Activated CD4-positive, alpha-beta T cell treated with anti-CD3 and anti-CD28 coated beads, Interleukin-2, amount 50 U/mL, for 4 hours (primary cell): ENCODE measurements at places on chromosomes 4 and X.
A peak's percentile ranks its signal among the peaks of the same experiment; 100 is the strongest.

DNA sequence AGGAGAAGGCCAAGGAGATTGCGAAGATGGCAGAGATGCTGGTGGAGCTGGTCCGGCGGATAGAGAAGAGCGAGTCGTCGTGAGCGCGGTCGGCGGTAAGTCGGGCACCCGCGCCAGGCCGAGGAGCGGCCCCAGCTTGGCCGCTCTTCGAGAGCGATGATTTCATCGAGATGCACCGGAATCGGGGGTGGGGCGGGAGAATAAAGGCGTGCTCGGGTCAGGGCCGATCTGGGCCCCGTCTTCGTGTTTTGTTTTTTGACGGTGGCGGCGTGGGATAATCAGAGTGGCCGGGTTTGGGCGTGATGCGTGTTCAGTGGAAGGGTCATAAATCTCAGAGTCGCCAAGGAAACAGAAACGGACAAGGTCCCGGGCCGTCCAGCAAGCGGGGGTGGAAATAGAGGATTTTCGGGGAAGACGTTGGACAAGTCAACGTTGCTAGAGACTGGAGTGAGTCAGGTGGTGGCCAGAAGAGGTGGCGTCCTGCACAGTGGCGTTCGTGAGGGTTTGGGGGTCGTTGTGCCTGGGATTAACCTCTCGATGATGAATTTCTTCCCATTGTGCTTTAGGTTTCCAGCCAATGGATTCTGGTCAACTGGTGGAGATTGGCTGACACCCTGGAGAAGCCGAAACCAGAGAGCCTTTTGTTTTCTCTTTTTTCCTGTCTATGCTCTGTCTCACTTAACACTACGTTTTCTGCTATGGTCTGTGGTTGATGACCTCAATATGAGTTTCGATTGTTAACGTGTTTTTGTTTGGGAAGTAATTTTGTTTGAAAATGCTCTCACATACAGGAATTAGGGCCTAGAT, 882 bp downstream of the MRFAP1 start:
- DNase-seq, result peak; percentile 30

DNA sequence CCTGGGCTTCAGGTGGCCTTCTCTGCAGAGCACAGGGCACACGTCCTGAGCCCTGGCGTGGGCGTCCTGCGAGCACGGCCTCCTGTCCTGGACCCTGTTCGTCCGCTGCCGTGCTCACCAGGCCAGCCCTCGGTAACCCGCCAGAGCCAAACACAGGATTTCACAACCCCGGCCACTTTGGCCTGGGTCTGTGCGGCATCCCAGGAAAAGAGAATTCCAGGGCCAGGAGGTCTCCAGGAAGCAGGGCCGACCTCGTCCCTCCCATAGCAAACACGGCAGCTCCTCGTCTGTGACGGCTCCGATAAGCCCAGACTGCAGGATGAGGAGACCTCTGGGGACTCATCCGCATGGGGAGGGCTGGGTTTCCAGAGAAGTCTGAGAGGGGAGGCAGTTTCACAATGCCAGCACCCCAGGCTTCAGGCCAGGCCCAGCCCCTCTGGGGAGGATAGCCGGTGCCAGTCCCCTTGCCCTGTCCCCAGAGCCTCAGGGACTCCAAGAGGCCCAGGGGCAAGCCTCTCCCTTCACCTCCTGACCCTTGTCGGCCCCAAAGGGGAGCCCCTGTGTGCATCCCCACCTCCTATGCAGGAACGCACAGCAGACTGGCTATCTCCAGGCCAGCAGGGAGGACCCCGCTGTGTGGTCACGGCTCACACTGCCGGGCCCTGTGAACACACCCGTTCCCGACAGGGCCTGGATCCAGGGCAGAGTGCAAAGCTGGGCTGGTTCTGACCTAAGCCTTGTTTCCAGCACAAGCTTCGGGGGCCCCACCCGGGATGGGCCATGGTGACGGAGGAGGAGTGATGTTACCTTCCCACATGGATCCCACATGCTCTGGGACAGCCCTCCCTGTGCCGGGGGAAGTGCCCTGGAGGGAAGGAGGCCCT, 22.3 kb upstream of the HTRA3 start:
- no peak for DNase-seq

- no peak for DNase-seq
Measured at GRCh38 chr4:105569057-105569865, 16.8 kb downstream of the ARHGEF38 start.

DNA sequence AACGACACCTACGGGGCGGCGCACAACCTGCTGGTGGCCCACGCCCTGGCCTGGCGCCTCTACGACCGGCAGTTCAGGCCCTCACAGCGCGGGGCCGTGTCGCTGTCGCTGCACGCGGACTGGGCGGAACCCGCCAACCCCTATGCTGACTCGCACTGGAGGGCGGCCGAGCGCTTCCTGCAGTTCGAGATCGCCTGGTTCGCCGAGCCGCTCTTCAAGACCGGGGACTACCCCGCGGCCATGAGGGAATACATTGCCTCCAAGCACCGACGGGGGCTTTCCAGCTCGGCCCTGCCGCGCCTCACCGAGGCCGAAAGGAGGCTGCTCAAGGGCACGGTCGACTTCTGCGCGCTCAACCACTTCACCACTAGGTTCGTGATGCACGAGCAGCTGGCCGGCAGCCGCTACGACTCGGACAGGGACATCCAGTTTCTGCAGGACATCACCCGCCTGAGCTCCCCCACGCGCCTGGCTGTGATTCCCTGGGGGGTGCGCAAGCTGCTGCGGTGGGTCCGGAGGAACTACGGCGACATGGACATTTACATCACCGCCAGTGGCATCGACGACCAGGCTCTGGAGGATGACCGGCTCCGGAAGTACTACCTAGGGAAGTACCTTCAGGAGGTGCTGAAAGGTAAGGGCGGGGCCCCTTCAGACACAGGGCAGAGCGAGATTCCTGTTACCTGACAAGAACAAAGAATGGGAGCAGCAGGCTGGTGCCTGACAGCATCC, 11.7 kb downstream of the RPL9 start:
- DNase-seq, result peak; percentile 6

- no peak for DNase-seq
Measured at GRCh38 chr4:141389649-141390048, 169.0 kb downstream of the ZNF330 start.

GRCh38 chrX:13339607-13340006, 19.8 kb upstream of the ATXN3L start:
- DNase-seq, result no peak

GRCh38 chr4:142191901-142192300, 555.5 kb downstream of the IL15 start:
- no peak for DNase-seq

DNA sequence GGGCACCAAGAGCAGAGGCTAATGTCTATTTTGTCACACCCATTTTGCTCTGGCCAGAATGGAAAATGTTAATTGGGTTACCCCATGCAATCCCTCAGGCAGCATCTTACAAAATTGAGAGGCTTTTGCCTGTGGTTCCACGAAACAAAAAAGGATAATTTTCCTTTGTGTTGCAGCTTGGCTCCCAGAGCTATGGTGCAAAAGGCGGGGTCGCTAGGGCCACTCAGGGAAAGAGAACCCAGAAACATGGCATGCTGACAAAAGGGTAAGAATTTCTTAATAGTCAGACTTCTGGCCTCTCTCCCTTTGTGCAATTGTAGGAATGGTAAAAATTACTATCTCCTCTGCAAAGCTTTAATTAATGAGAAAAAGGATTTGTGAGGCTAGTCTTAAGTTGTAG, 119.6 kb upstream of the BANK1 start:
- no peak for DNase-seq

- DNase-seq, result peak; percentile 31
Measured at GRCh38 chrX:149825424-149825823, 43.7 kb downstream of the MAGEA9 start.

GRCh38 chr4:59200992-59201391, 1999.1 kb upstream of the ADGRL3 start:
- DNase-seq, result no peak

DNA sequence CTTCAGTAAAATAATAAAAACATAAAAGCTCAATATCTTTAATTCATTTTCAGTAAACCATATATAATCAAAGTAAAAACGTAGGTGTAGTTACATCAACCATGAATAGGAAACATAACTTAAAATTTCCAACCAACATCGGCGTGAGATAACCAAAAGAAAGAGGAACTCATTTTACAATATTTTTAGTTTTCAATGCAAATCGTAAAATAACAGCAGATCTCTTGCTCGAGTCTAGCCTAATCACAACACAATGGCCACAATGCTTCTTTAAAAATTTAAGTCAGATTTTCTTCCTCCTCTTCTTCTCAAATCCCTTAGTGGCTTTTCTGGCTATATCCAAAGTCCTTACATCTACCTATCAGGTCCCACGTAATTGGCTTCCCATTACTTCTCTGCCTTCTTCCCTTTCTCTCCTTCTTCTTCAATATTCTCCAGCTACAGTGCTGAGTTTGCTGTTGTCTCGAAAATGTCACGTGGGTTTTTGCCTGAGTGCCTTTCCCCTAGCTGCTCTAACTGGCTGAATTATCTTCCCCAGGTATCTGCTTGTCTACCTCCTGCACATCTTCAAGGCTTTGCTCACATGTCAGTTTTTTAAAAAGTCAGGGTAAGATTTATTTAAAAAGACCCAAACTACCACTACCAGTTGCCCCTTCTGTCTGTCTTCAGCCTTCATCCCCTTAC, 90.9 kb upstream of the BANK1 start:
- DNase-seq, result no peak

DNA sequence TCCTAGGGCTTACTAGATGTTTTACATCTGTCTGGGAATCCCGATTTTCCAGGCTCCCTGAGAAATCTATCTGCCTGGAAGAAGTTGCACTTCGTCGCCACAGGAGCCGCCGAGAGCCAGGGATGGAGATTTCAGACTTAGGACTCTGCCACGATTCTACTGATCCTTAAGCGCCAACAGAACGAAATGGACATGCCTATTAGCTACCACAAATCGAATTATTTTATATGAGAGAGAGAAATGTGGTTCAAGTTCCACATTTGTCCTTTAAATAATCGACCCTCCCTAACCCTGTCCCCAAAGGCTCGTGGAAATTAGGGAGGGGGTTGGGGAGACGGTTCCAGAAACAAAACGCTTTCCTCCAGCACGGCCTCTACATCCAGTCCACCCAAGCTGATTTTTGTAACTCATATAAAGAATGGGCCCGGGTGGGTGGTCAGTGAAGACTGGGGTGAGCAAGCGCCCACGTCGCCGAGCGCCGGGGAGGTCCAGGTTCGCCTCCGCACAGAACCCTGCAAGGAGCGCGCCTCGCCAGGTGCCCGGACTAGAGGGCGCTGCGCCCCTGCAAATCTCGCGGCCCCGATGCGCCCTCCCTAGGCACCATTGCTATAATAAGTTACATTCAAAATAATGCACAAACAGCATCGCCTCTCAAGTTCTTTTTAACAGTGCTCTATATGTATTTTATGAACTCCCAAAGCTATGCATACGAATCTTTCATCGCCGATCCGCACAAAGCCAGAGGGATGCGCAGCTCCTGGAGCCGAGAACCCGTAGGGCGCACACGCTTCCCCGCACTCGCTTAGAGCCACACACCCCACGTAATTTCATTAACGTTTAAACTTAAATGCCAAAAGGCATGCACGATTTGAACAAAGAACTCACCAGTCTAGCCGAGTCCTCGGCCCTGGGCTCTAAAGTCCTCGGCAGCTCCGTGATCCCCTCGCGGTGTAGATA, 2.1 kb upstream of the FAT1 start:
- DNase-seq, result no peak

DNA sequence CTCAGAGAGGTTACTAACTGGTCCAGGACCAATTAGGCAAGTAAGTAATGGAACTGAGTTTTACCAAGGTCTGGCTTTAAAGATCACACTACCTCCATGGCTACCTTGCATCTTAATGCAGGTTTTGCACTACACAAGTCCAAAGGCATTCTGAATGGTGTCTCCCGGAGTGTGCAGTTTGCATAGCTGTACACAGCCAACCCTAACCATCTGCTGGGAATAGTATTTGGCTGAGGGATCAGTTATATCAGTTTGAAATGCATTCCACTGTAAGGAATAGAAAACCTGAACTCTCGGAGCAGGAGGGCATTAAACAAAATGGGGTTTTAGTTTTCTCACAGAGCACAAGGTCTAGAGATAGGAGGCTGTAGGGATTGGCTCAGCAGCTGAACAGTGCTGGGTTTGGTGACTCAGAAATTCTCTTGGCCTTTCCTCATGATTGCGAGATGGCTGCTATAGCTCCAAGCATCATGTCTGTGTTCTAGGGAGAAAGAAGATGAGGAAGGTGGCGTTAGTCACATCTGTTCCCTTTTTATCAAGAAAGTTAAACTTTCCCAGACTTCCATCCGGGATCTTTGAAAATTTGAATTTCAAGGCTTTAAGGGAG, 177.1 kb downstream of the NHS start:
- no peak for DNase-seq

DNA sequence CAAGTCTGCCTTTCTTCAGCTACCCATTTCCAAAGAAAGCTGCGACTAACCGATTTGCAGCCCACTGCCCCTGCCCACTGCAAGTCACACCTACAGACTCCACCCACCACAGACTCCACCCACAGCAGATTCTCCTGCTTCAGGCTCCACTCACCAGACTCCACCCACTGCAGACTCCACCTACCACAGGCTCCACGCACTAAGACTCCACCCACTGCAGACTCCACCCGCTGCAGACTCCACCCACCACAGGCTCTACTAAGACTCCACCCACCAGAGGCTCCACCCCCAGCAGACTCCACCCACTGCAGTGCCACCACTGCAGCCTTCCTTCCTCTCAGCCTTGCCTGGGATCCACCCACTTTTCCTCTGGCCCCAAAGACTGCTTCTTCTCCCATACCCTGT, 41.3 kb downstream of the ABLIM2 start:
- no peak for DNase-seq

DNA sequence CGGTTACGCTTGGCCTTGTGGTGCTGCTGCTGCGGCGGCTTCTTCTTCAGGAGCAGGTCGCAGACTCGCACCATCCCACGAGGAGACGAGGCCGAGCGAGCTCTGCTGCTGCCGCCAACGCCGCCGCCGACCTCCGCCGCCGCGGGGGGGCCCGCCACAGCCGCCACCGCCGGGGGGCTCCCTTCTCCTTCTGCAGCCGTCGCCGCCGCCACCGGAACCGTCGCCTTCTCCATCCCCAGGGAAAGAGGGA, 237 bp downstream of the ANKRD17 start:
- no peak for DNase-seq

DNA sequence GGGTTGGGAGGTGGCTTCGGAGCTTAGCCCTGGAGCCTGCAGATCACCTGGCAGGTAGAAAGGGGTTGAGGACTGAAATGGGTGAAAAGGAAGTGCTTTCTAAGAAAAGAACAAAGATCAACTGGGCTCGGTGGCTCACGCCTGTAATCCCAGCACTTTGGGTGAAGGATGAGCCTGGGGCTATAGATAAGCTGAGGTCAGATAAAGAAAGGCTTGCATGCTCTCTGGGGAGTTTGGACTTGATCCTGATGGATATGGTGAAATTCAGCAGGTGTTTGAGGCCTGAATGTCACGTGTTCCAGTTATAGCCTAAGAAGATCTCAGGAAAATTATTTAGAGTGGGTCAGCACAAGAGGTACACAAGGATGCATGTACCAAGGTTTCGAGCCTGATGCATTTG, 40.8 kb downstream of the SLC34A2 start:
- no peak for DNase-seq

DNA sequence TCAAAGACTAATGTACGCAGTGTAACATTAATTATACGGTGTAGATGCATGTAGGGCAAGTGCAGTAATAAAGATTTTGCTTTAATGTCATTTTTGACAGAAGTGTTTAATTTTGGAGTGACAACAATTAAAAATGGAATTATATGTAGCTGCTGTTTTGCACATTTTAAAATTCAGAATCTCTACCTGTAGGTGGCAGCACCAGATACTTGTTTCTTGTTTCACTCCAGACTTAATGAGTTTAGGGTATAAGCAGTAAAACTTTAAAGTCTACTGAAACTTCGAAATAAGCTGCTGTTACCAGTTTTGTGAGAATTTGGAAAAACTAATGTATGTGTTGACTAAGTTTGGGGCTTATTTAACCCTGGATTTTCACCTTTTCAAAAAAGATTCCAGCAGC, 144.9 kb downstream of the POLA1 start:
- DNase-seq, result no peak
